ENCODE measurements at places on chromosomes 6 and 20.

DNA sequence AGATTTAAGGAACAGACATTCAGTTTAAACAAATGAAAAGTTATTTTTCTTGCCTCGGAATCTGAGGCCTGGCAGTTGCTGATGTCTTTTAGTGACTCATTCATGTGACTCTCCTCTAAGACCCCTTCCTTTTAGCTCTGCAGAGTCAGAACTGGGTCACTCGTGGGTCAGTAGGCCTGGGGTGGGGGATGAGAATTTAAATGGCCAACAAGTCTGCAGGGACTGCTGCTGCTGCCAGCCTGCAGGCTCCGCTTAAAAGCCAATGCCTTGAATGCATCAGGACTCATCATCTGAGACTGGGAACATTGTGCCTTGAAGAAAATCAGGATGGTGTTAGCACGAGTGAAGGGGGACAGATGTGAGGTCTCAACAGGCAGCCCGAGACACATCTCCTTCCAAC lies 404.3 kb downstream of the CDH26 start:
- no peak for DNase-seq

DNA sequence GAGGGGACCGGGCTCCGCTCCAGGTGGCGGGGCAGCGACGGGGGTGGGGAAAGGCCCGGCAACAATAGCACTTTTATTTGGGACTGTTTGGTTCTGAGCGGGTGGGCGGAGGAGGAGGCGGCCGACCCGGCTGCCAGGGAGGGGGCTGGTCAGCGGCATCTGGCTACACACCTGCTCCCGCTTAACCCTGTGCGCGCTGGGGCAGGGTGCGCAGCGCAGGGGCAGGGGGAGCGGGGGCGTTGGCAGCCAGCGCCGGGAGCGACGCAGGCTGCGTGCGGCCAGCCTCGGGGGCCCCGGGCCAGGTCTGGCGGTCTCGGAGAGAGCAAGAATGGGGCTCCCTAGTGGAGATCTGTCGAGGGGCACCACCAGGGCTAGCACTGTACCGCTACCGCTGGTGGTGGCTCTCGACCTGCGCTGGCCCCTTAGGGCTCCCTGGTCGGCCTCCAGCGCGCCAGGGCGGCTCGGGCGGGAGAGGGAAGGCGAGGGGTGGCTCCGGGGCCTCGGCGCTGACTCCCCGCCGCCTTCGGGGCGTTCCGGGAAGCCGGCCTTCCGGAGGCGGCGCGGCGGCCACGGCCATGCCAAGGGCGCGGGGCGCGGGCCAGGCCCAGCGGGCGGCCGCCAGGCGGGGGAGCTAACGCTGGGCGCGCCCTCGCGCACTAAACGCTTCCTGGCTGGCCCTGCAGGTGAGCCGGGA lies 92.4 kb downstream of the NCR2 start:
- no peak for DNase-seq

GRCh38 chr6:159059885-159060506 lies 15.2 kb upstream of the TAGAP start:
- DNase-seq: no peak

DNA sequence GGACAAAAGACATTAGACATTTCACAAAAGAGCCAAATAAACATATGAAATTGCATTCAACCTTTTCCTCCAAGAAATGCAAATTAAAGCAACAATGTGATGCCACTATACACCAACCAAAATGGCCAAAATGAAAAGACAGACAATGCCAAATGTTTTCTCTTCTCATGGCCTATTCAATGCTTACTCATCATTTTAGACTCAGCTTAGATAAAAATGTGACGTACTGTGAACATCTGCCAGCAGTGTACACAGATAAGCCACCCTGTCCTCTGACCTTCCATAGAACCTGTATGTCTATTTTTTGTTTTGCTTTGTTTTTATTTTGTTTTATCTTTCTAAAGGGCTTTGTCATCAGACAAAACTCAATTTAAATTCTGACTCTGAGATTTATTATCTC lies 385.2 kb downstream of the FRK start:
- DNase-seq: no peak

GRCh38 chr20:44031781-44032582 lies 117.3 kb downstream of the TOX2 start:
- DNase-seq: peak; percentile 25

DNA sequence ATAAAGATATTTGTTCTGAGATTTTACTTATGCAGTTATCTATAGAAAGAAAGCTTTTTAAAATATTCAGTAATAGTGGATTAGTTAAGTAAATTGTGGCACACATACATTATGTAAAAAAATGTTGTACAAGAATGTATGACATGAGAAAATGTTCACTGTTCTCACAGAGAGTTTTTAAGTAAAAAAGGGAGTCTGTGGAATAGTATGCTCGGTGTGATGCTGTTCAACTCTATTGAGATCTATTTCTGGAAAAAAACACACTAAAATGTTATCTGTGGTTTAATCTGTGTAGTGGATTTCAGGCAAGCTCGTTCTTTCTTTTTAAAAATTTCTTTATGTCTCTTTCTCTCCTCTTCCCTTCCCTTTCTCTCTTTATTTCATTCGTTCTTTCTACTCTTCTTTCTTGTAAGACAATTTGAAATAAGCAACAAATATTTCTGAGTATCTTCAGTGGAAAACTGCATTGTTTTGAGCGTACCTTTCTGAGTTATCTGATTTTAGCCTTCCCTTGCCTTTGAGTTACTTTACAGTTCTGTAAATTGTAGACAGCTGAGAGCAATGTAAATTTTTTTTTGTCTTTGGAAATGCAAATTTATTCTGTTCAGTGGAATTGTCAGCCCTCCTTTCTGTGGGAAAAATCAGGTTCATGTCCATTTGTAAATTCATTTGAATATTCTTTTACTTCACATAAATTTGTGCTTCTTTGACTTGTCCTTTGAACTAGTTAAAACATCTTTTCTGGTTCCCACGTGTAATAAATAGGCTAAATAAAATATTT lies 229.0 kb upstream of the NOX3 start:
- no peak for DNase-seq

- DNase-seq: no peak
These were observed 14.0 kb upstream of the RUNX2 start for GRCh38 chr6:45314146-45314545.

DNA sequence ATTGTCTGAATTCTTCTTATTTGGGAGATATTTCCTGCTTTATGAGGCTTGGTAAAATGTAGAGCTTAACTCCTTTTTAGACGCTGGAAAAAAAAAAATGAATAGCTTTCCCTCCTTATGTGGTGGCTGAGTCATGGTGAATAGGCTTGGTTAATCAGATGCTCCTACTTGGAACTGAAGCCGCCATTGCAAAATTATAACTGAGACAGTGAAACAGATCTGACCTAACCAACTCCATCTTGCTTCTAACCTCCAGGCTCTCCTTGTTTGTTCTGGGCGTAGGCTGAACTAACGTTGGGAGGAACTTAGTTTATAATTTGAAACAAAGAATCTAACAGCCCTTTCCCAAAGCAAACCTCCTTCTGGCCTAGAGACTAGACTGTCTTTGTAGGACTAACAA lies 43.2 kb upstream of the PLCB4 start:
- peak; percentile 79 for DNase-seq

DNA sequence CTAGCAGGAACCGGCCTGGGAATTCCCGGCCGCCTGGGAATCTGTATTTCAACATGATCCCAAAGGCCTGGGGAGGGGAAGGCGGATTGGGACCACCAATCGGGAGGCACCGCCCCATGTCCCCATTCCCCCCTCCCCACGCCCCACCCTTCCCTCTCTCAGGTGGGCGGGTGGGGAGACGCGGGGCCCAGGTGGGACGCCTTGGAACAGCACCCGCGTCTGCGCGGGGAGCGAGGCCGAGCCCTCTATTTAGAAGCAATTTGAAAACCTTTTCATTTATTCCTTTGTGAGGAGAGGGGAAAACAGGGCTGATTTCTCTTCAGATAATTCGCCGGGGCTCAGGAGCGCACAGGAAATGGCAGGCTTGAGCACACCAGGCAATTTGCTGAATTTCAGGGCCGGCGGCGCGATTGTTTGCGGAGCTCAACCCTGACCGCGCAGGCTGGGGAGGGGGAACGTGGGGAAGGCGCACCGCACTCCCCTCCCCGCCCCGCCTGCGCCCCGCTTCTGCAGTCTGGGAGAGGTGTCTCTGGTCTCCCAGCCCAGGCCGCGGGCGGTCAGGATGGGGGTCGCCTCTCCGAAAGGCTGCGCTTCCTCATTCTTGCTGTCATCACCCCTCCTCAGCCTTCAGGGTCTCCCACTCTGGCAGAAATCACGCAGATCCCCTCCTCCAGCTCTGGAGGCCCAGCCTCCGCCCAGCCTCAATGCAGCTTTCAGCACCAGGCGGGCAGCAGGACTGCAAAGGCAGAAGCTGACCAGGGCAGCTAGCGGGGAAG lies 170.0 kb downstream of the GRM4 start:
- DNase-seq: no peak

GRCh38 chr6:169971081-169971861 lies 219.8 kb downstream of the ERMARD start:
- no peak for DNase-seq

DNA sequence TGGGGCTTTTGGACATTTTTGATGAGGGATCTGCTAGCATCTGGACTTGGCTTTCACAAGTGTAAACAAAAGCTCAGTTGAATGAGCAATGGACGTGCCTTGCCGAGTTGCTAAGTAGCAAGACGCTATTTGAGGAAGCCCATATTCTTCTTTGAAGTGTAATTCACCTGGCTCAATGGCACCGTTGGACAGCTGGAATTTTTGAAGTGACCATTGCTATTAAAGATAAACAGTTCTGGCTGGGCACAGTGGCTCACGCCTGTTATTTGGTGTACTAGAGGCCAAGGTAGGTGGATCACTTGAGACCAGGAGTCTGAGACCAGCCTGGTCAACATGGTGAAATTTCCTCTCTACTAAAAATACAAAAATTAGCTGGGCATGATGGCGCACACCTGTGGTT lies 88.8 kb upstream of the SOX4 start:
- no peak for DNase-seq

DNA sequence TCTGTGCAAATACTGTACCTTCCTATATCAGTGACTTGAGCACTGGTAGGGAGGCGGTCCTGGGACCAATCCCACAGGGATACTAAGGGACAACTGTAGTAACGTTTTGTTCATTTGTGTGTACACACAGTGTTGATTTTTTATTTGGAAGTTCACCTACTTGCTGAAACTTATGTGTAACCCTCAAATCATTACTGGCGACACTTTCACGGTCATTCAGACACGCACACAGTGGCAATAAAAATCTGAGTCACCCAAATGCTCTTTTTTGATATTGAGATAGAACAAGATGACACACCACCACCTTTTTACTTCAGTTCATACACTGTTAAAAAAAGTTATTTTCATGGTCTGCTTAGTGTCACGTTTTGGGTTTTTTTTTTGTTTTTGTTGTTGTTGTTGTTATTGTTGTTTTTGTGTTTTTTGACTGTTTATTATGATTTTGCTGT lies 79.8 kb downstream of the QKI start:
- DNase-seq: no peak

- DNase-seq: no peak
These were observed 1.1 kb upstream of the PRELID3B start for GRCh38 chr20:59043698-59044097.
